Small intestine (tissue), 16 donors: ENCODE measurements at places on chromosomes 16 and 17. TPM values are rescaled to one million over a fixed set of nuclear protein-coding genes. Genes with fewer than 3 reads are reported as not detected.

Gene SOX9
- 5.4 TPM for polyA plus RNA-seq

Gene KRTAP9-1
- polyA plus RNA-seq, result not detected

Gene CCL4
- 3.1 TPM for polyA plus RNA-seq

Gene PRSS22
- 0.45 TPM for polyA plus RNA-seq

Gene CCL8
- 0.30 TPM for polyA plus RNA-seq

Gene VAT1L
- 0.22 TPM for polyA plus RNA-seq
